ENCODE measurements at places on chromosomes 2 and 18.

GRCh38 chr2:233323851-233324250 lies 16.2 kb downstream of the SAG start:
- no peak for DNase-seq

DNA sequence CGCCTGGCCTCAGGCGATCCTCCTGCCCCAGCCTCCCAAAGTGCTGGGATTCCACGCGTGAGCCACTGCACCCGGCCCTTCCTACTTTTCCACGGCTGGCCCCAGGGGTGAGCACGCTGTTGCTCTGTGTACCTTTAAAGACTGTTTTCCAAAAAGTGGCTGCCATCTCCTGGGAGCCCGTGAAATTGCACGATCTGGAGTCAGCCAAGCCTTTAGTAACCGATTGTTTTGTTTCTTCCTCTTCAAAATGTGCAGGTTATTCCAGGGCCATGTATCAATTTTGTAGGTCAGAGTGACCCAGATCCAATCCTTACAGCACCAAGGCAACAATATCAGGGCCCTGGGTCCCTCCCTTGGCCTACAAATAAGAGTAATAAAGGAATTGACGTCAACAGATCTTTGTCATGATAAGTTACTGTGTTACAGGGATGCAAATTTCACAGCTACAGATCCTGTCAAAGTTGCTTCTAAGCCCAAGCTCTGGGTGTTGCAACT lies 135.6 kb upstream of the ZNF236 start:
- DNase-seq: peak; percentile 78

GRCh38 chr2:28546242-28546641 lies 50.4 kb downstream of the PLB1 start:
- DNase-seq: no peak

- DNase-seq: peak; percentile 76
These were observed 665 bp downstream of the MCM6 start for GRCh38 chr2:135875491-135876065.

- no peak for DNase-seq
These were observed 34.7 kb downstream of the CFAP53 start for GRCh38 chr18:50231621-50232020.

DNA sequence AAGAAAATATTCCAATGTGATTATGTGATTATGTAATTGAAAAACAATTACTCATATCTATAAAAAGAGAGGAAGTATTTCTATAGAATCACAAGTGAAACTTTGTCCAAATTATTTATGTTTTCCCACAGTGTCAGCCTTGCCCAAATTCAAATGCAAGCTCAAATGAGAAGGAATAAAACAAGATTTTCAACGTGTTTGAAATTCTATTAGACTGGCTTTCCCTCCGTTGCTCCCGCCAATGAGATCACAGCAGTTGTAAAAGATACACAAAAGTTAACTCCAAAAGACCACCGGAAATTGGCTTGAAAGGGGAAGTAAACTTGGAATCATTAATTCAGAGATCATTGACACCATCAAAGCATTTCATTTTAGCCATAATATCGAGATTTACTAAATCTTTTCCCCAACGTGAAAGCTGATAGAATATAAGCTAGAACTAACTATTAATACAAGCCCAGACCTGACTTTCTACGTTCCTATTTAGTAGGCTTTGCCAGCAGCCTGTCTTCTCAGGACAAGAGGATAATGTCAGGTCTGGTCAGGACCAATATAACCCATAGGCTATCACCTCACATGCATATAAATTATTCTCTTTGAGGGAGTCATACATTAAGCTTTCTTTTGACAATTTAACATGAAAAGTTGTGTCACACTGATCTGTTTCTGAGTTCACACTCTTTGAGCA lies 222.6 kb upstream of the CHAC2 start:
- DNase-seq: no peak

- no peak for DNase-seq
These were observed 122.1 kb upstream of the STPG4 start for GRCh38 chr2:47277187-47277586.

DNA sequence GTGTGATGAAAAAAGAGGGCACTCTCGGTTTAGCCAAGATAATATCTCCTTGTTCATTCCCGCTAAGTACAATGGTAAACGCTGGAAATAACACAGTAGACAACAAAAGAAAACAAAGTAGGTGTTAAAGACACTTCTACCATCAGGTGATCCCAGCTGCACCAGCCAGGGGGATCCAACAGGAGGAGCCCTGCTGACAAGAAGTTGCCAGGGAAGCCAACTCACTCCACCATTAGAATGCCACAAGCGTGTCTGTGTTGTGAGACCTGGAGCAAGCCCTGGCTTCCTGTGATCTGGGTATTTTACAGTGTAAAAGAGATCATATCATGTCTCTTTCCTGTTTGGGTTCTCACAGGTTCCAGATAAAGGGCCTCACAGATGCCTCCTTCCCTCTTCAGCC lies 117.0 kb downstream of the GRB14 start:
- peak; percentile 19 for DNase-seq

- no peak for DNase-seq
These were observed 3.5 kb downstream of the HAAO start for GRCh38 chr2:42788882-42789281.

- DNase-seq: no peak
These were observed 776.2 kb downstream of the RNF144A start for GRCh38 chr2:7693246-7694075.

DNA sequence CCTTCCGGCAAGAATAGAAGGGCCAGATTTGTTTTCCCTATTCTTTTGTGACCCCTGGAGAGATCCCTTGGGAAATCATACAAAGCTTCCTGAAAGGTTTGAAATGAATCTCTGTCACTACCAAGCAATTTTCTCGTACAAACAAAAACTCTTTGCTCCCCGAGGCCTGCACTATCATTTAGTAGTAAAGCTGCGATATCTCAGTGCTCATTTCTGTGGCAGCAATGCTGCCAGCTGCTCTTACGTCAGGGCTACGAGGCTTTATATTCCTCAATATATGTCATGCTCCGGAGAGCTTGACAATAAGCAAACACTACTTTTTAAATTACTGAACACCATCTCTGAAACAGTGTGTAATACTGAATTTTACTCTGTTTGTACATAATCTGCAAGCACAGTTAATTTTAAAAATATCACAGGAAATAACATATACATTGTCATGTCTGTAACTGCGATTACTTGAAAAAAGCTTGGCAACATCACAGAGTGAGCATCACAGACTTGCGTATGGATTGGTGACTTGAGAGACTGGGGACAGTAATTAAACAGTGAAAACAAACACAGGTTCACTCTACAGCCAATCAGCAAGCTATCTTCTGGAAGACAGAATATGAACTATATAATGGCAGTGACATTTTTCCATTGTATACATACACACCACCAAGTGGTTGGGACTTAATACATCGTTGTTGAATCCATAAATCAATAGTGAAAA lies 403.3 kb upstream of the NETO1 start:
- no peak for DNase-seq
